ENCODE measurements at places on chromosomes 2 and 18.

GRCh38 chr2:127014630-127015029 is 92.3 kb downstream of the BIN1 start:
- no peak for DNase-seq

DNA sequence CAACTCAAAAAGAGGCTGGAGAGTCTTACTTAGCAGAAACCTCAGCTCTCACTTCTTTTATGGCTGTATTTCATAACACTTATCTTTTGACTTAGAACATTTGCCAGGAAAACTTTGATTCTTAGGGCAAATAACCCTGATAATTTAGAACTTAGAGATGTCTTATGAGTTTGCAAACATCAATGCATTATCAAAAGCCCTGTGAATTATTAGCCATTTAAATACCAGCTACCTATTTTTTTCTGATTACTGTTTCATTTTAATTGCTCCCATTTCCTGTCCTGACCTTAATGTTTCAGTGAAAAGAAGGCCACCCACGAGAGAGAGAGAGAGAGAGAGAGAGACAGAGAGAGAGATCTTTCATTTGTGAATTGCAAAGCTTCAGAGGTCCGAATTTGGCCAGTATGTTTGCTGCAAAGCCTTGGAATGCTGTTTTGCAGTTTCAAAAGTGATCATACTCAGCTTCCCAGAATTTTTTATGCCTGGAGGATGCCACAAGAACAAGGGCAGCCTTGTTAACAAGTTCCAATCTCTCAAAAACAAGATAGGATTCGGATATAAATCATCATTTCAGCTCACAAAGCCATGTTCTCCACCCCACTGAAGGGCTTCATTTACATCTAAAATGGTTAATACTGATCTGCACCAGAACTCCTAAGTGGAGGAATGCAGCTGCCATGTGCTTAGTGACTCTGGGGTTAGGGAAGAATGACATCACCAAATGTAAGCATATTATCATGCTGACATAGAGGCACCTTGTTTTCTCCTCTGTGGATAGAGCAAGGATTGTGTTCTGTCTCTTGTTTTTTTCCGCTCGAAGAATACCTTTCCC is 478.2 kb downstream of the ARHGAP15 start:
- DNase-seq = peak; percentile 16

DNA sequence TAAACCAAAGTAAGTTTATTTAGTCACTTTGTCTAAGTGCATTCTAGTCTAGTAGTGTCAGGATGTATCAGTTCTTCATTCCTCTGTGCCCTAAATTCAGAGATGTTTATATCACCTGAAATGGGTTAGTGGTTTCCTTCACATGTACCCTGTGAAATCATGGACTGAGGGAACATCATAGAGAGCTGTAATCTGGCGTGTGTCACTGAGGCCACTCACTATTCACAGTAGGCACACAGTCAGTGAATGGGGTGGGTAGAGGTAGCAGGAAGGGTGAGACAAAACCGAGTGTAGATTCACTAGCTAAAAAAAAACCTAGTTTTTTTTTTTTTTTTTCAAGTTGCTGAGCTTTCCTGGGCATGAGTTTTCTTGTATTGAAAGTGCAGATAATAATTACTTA is 5.6 kb downstream of the KIF5C start:
- DNase-seq = no peak

- no peak for DNase-seq
These were observed 50.6 kb upstream of the EML6 start for GRCh38 chr2:54672590-54673456.

- DNase-seq = no peak
These were observed 28.2 kb upstream of the TNP1 start for GRCh38 chr2:216888081-216888480.

DNA sequence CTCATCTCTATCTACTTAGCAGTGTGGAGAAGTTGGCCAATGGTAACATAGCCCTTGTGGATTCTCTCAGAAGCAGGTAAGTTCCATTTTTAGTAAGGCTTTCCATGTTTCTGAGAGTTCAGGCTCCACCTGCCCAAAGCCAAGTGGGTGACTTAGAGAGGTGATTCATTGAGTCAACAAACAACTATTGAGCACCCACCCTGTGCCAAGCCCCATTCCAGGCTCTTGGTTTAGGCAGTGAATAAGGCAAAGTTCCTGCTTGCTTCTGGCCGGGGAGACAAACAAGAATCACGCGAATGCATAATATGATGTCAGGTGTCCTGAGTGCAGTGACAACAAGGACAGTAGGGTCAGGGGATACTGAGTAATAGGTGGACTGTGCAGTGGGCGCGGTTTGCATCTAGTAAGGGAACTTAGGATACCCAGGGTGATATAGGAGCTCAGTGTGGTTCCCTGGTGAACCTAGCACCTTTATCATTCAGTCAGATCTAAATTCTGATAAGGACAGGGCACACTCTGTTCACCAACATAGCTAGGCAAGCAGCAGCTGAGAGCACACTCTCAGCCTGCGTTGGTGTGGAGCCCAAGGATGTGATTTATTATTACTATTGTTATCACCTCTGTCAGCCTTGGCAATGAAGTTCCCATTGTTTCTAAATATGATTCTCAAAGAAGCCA is 31.7 kb upstream of the KCTD1 start:
- DNase-seq = peak; percentile 56

DNA sequence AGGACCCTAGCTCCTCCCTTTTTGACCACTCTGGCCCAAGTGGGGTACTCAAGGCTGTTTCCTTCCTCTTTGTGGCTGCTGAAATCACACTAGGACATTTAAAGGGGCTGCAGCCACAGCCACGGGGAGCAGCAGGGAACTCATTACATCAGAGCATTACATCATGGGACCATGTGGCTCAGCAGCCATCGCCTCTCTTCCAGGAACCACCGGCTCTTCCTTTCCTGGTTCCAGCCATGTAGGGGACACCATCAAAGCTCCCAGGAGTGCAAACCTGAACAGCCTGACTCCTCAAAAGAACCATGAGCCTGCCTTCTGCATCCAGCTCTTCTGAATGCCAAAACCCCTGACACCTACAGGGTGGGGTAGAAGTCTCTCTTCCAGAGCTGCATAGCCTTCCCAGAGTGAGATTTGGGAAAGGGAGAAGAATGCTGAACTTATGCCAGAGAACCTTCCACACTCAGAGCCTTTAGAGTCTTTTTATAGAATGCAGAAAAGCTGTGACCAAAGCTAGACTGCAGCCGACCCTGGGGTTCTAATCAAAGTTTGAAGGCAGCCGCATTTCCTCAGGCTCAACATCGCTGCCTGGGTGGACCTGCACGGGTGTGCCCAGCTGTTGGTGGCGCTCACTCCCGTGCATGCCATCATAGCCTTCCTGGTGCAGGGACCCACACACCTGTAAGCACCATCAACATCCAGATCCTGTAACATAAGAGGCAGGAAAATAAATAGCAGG is 121.7 kb downstream of the KLHL29 start:
- no peak for DNase-seq

DNA sequence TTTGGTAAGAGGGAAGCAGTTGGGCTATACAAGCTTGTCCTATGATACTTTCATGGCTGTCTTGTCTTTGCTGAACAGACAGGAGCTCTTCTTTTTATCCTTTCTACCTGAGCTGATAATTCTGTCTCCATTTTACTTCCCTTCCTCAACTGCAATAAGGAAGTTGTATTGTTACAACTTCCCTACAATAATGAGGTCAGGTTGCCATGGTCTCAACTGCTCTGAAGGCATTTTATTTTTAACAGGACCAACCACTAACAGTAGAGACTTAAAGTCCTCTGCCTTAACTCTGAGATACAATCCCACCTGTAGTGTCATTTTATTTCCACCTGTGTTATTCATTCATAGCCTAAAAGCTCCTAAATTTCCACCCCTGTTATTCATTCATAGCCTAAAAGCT is 118.6 kb upstream of the PGAP1 start:
- DNase-seq = no peak

- no peak for DNase-seq
These were observed 88.7 kb downstream of the COBLL1 start for GRCh38 chr2:164752956-164753355.

GRCh38 chr2:68341583-68341982 is 21.8 kb upstream of the CNRIP1 start:
- no peak for DNase-seq

DNA sequence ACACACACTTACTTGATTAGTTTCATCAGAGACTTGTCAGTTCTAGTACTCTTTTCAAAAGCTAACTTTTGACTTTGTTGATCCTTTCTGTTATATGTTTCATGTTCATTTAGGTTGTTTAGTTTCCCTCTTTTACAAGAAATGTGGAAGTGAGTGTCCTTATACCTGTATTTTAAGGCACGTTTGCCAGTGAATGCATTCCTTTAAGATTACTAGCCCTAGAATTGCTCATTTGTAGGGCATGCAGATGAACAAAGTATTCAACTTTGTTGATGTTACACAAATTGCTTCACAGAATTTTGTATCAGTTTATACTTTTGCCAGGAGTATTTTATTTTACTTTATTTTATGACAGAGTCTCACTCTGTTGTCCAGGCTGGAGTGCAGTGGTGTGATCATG is 6.3 kb downstream of the IL1RL2 start:
- no peak for DNase-seq

- no peak for DNase-seq
These were observed 13.1 kb downstream of the METAP1D start for GRCh38 chr2:172012677-172013391.

DNA sequence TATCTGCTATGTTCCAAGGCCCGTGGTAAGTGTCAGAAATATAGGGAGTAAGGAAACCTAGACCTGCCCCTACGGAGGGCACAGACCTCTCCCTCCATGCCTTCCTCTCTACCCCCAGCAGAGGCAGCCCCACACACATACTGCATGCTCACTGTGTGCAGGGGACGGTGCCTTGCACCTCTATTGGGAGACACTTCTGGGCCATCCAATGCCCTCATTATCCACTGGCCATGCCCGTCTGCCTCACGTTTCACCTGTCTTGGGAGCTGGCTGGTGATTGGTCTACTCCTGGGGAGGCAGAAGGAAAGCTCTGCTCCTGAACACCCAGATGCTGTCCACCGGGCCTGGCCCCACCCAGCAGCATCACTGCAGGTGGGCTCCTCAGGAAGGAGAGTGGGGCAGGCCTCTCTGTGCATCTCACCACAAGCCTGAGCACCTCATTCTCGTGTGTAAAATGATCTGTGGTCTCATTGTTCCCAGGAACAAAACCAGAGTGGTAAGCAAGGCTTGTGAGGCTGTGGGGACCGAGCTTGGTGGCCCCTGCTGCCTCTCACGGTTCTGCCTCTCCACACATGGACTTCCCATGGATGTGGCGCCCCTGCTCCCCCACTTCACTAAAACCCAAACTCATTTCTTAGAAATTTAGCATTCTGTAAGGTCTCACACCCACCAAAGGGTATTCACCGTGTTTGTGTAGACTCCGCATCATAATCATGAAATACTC is 312.5 kb upstream of the HS6ST1 start:
- no peak for DNase-seq

- DNase-seq = no peak
These were observed 48.9 kb upstream of the NABP1 start for GRCh38 chr2:191629001-191629453.

GRCh38 chr2:143548032-143548431 is 418.8 kb downstream of the ARHGAP15 start:
- no peak for DNase-seq

GRCh38 chr2:18740474-18740881 is 151.1 kb upstream of the NT5C1B start:
- DNase-seq = no peak

GRCh38 chr2:10864861-10865636 is 46.7 kb upstream of the KCNF1 start:
- DNase-seq = no peak

DNA sequence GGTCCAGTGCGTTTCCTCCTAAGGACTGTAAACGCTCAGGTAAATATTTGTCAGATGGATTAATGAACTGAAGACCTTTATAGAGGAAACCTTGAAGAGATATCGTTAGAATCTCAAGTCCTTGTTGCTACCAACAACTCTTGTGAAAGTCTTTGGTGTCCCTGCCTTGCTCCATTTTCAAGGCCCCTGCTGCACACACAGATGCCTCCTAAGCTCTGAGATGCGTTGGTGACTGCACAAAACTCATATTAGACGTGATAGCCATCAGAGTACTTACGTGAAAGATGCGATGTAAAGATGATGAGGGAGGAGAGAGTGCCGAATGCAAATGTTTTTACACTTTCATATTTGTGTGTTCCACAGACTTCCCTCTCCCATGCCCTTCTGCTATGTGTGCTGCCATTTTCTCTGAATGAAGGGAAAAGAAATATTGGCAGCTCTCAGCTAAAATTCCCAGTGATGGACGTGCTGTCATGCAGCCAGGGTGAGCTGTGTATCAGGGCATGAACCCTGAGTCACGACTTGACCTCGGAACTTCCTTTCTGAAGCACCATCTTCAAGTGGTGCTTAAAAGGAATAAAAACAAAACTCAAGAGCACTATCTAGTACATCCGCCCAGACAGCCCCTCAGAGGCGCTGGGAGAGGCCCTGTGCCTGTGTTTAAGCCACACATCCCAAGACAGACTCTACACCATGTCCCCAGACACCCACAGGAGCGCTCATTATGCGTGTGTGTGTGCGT is 117.4 kb downstream of the FAM210A start:
- DNase-seq = no peak

GRCh38 chr2:200101922-200102321 is 146.5 kb downstream of the MAIP1 start:
- DNase-seq = no peak

GRCh38 chr2:24826773-24827145 is 33.5 kb downstream of the CENPO start:
- DNase-seq = no peak

- no peak for DNase-seq
These were observed 103.5 kb downstream of the LBH start for GRCh38 chr2:30334762-30335363.

DNA sequence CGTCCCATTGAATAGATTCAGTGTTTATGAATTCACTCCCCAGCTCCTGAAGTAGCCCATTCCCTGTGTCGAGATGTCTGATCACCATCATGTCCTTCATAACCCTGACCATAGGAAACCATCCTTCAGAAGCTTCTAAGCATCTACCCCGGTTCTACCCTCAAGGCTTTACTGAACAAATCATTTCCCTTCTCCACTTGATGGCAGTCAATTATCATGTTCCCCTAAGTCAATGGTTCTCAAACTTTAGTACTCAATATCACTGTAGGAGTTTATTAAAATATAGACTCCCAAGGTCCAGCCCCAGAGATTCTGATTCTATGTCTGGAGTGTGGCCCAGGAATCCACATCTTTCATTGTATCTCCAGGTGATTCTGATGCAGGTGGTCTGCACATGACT is 228.4 kb upstream of the SP5 start:
- no peak for DNase-seq

- DNase-seq = no peak
These were observed 73.8 kb downstream of the TFCP2L1 start for GRCh38 chr2:121211251-121211650.

GRCh38 chr2:39227628-39228412 is 15.9 kb downstream of the CDKL4 start:
- DNase-seq = peak; percentile 61

All from NCI-H345 (cell line).